Right renal cortex interstitium (tissue), 3 donors: ENCODE measurements at places on chromosomes 4 and X.

DNA sequence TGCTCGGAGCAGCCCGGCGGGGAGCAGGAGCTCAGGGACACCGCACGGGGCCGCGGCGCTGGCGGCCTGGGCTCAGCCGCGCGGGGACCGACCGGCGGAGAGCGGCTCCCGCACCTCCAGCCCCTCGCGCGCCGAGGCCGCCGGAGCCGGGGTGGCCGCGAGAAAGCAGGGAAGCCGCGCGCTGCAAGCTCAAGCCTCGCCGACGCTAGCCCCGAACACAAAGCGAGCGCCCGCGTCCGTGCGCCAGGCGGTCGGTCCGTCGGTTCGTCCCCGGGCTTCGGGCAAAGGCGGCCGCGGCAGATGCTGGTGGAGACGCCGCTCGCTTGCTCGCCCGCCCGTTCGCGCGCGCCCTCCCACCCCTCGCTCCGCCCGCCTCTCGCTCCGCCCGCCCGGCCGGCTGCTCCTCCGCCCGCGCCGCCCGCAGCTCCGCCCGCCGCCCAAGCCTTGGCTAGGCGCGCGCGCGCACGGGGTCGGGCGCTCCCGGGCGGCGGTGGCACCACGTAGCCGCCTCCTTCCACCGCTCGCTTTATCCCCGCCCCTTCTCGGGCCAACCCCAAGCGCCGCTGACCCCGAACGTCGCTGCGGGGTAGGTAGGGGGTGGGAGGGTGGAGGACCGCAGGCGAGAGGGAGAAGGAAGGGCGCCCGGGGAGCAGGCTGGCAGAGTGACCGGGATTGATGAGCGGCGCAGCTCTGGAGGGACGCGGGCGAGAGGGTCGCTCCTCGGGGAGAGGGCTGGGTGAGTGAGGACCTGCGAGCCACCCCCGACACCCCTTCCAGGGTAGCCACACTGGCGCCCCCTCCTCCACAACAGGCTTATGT, at the start of gene TSPAN5:
Gene TSPAN5, minus strand, starts transcription at position 325 of the 819 bp plus-strand sequence.
- peak; percentile 58 for DNase-seq

- DNase-seq: no peak
Observed at GRCh38 chr4:142933207-142933606, 87.1 kb upstream of the INPP4B start.

DNA sequence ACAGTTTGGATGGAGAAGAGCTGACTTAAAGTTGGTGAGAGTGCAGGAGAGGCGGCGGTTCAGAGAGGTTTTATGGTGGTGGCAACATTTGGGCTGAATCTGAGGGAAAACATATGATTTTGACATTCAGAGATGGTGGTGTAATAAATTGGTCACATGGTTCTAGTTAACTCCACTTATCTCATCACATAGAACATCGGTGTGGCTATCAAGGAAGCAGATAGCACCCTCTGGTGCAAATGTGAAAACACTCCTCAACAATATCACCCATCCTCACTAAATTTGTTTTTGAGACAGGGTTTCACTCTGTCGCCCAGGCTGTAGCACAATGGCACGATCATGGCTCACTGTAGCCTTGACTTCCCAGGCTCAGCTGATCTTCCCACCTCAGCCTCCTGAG, 28.8 kb downstream of the SUPT20HL2 start:
- DNase-seq: no peak

DNA sequence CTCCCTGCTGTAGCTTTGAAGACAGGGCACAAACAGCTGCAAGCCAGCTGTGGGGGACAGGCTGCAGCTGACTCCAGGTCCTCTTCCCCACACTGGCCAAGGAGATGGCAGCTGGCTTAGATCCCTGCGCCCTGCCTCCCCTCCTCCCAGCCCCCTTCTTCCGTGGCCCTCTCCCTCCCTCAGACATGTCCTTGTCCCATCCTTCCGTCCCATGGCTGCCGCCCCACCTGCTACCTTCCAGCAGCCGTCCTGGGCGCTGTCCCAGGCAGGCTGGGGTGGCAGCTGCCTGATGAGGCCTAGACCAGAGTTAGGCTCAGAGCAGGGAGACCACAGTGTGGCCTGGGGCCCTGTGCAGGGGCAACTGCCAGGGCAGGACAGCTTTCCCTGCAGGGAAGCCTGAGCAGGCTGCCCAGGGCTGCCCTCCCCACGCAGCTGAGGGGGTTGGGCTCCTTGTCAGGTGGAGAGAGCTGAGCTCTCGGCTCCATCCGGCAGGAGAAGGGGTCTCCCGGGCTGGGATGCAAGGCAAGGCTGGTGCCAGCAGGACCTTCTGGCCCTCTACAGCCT, 3.3 kb upstream of the BGN start:
- no peak for DNase-seq

- no peak for DNase-seq
Observed at GRCh38 chr4:163554870-163555465, 60.5 kb downstream of the TMA16 start.

DNA sequence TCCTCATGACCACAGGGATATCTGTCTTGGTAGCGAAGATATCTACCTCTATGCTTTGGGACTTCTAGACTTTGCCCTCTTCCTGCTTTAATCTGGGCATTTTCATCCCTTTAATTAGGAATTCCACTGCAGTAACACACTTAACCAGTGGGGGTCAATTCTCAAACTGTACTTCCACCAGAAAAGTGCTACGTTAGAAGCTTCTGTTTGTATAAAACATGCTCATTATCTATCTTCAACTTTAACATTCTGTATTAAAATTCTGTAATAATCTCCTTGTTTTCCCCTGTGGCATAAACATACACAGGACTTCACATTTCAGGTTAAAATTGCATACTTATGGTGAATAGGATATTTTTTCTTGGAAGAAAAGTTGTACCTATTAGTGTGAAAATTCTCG, 105.6 kb downstream of the AMMECR1 start:
- no peak for DNase-seq

DNA sequence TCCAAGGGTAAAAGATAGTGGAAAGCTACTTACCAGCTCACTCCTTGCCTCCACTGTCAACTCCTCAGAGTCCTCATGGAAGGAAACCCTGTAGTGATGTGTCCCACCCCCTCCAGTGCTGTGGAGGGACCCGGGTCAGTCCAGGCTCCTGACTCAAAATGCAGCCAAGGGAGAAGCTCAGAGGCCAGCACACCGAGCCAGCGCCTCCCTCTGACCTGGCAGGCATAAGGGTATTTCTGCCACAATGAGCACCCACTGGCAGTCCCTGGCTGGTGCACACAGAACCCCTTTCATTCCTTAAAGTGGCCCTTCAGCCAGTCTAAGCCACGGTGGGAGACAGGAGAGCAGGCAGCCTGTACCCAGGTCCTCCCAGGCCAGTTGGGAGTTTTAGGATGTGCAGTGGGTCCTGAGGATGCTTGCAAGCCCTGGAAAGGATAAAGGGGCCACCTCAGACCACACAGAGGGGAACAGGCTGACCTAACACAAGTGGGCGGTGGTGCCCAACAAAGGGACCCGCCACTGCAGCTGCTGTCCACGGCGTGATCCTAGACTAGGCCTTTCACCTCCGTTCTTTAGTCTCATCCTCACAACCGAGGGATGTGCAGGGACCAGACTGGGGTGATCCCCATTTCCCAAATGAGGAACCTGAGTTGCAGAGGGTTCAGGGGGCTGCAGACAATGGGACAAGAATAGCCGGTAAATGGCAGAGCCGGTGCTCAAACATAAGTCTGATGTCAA, 5.7 kb downstream of the JAKMIP1 start:
- no peak for DNase-seq

DNA sequence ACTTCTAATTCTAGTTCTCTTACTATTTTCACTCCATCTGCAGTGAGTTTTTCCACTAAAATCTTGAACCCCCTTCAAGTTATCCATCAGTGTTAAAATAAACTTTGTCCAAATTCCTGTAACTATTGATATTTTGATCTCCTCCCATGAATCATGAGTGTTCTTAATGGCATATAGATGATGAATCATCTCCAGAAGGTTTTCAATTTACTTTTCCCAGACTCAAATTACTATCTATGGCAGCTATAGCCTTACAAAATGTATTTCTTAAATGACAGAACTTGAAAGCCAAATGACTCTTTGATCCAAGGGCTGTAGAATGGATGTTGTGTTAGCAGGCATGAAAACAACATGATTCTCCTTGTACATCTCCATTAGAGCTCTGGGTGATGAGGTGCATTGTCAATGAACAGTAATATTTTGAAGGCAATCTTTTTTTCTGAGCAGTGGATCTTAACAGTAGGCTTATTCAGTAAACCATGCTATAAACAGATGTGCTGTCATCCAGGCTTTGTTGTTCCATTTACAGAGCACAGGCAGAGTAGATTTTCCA, 16.1 kb upstream of the IQCM start:
- no peak for DNase-seq

DNA sequence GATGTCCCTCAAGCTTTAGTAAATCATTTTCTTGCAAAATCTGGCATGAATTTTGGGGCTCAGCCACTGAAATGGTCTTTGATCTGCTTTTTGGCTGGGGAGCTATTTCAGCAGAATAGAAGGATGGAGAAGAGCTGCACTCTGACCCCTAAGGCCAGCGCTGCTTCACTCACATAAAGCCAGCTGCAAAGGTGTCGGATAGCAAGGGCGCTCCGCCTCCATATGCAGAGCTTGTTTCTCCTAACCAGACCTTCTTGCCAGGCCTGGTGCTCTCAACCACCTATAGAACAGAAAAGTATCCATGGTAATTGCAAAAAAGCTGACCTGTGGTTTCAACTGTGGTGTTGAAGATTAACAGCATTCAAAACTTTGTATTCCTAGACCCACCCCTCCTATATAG, 24.1 kb upstream of the COQ2 start:
- no peak for DNase-seq

DNA sequence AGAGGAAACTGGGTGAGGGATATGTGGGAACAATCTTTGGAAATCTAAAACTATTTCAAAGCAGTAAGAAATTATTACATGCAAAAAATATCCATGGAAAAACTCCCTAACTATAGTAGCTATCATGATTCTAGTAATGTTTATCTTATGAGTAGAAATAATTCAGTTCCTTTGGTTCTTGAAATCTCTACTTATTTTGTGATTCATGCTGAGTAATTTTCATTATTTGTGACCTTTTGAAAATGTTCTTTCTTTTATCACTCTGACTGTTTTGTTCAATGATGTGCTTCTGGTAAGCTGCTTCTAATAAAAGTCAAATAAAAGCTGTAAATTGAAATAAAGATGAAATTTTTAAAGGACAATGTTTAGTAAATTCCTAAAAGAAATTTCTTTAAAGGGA, 40.4 kb upstream of the MAGEB10 start:
- no peak for DNase-seq

DNA sequence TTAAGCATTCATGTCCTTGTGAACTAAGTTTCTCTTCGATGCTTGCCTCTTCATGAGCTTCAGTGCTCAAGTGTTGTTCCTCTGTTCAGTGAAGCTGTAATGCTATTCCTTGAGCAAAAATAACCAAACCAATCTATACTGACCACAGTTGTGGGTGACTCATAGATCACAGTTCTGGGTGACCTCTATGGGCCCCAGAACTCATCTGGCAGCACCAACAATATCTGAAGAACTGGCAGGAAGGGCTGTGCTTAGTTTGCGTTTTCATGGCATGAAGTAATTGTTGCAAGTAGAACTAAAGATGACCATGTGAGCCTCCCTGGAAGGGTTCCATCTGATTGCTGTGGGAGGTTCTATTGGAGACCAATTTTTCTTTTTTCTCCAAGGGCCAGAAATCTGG, 106.2 kb downstream of the CCNG2 start:
- DNase-seq: no peak

DNA sequence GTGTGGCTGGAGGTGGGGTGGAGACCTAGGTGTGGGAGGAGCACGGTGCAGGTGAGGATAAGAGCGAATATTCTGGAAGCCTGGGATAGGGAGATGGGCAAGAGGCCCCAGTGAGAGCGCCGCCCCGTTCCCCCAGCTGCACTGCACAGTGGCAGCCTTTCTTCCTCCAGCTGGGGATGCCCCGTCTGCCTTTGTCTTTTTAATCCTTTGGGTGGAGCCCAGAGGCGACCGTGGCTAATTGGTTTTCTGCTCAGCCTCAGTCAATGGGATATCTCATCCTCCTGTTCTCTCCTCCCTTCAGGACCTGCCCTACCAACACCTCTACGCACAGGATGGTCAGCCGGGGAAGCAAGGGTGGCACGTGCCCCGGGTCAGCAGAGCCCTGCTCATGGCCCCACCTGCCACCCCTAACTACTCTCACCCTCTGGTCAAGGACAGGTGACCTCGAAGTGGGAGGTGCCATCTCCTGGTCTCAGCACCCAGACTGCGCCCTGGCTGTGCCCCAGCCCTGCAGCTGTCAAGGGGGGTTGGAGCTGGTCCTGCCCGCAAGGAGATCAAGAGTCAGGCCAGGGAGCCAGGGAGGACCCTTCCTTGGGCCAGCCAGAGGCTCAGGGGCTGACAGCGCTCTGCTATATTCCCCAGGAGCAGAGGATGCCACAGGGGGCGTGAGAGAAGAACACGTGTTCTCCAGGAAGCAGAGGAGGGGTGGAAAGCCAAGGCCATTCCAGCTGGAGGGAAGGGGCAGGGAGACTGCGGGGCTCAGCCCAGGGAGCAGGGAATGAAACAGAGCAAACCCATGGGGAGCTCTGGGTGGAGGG, 64.0 kb downstream of the ADRA2C start:
- no peak for DNase-seq
